ENCODE measurements at places on chromosomes 1 and 21.

GRCh38 chr21:35414507-35415139 lies 365.5 kb upstream of the RUNX1 start:
- DNase-seq: no peak

GRCh38 chr1:46523496-46524353 lies 27.7 kb downstream of the KNCN start:
- DNase-seq: no peak

DNA sequence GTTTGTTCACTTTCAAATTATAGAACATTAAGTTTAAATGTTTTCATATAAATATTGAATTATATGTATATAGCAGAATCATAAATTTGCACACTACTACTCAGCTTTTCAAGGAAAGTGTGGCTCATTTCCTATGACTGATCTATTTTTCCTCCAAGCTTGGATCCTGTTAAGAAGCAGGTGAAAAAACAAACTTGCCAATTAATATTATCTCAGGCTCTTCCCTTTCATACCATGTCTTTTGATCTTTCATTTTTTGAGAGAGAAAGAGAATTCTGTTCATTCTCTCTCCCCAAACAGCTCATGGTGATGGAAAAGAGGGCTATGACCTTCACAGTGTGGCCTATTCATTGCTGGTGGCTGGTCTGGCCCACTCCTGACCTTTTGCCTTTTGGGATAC lies 43.7 kb downstream of the SEC16B start:
- no peak for DNase-seq

- no peak for DNase-seq
Measured at GRCh38 chr1:177171536-177172123, 872 bp downstream of the BRINP2 start.

- DNase-seq: peak; percentile 12
Measured at GRCh38 chr1:35298464-35298863, 30.0 kb downstream of the ZMYM4 start.

DNA sequence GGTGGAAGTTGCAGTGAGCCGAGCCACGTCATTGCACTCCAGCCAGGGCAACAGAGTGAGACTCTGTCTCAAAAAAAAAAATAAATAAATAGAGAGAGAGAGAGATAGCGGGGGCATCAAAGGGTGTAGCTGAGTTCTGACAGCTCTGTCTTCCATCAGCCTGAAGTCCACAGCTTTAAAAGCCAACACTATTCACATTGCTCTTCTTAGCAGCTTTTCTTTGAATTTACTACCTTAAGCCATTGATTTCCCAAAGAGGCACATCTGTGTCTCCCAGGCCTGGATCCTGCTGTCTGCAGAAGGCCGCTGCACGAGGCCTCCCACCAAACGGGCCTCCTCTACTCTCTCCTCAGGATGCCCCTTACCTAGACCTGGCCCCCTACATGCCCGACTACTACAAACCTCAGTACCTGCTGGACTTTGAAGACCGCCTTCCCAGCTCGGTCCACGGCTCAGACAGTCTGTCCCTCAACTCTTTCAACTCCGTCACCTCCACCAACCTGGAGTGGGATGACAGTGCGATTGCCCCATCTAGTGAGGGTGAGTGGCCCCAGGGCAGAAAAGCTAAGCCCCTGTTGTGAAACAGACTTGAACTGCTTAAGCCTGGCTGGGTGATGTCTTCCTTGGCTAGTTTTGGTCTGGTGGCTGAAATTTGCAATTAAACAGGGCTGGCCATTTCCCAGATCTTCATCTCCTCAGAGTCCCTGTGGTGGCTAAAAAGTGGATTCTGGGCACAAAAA lies 16.5 kb upstream of the SLC25A34 start:
- DNase-seq: no peak

- DNase-seq: no peak
Measured at GRCh38 chr1:70358921-70359564, 4.5 kb upstream of the ANKRD13C start.

DNA sequence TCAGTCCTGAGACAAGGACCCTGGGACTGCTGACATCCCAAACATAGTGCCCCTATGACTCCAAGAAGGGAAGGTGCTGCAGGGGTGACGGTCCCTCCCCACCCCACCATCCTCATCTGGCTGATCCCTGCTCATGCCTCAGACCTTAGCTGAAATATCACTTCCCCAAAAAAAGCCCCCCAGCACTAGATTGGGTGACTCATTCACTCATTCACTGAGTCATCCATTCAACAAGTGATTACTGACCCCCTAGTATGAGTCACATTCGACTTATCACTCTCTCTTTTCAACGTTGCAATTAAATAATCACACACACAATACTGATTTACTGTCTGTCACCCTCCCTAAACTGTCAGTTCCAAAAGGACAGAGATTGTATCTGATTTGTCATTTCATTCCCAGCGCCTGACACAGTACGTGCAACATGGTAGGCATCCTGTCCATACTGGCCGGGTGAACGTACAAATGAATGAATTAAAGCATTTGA lies 48.6 kb downstream of the HIVEP3 start:
- DNase-seq: no peak

- no peak for DNase-seq
Measured at GRCh38 chr21:43727519-43728153, 8.7 kb downstream of the PDXK start.

DNA sequence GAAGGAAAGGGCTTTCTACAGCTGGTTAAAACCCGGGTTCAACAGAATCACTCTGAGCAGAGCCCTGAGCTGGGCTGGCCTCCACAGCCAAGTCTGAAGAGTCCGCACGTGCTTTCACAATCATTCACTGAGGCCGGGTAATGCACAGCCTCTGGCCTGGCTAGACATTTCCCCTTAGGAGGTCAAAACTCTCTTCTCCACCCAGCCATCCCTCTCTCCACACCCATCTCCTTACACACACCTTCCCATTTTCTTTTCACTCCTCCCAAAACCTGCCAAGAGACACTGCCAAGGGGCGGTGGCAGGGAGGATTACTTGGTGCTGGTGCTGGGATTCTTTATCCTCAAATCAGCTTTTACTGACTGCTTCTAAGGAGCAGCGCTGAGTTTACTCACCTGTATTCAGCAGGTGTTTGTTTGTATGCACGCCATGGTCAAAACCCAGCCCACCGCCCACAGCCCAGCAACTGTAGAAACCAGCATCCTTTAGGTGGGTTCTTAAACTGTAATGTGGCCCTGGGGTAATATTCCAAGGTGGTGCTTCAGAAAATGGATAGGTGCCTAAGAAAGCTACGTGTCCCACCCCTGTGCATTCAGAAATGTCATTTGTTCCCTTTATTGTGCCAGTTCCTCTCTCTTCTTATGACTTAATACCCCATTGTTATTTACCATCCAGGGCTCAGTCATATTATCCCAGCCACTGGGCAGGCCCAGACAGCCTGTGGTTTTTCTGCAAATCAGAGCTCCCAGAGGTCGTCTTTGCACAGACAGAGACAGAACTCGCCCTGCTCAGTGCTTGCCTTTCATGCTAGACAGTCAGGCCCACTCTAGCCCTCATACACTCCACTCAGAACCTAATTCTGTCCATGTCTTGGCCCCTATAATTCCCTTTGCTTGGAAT lies 80.2 kb downstream of the ADSS2 start:
- no peak for DNase-seq

GRCh38 chr21:17359781-17360180 lies 153.1 kb upstream of the CXADR start:
- DNase-seq: no peak

DNA sequence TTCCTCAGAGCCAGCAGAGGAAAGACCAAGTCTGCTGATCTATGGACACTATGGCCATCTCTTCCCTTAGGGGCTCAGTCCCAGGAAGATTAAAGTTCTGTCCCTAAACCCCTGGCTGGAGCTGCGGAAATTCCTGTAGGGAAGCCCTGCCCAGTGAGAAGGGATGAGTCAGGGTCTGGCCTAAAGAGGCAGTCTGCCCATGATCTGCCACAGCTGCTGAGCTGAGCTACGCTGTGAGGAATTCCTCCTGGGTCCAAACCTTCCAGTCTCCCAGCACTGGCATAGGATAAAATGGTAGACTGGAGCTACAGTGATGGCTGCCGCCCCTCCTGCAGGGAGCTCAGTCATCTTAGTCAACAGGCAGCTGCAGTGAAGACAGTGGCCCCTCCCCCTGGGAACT lies 213.7 kb downstream of the BRINP2 start:
- DNase-seq: no peak

- DNase-seq: no peak
Measured at GRCh38 chr1:94101613-94102525, 19.1 kb downstream of the ABCA4 start.
